Activated naive CD4-positive, alpha-beta T cell treated with anti-CD3 and anti-CD28 coated beads for 36 hours (primary cell): ENCODE measurements at places on chromosomes 11 and 22.

DNA sequence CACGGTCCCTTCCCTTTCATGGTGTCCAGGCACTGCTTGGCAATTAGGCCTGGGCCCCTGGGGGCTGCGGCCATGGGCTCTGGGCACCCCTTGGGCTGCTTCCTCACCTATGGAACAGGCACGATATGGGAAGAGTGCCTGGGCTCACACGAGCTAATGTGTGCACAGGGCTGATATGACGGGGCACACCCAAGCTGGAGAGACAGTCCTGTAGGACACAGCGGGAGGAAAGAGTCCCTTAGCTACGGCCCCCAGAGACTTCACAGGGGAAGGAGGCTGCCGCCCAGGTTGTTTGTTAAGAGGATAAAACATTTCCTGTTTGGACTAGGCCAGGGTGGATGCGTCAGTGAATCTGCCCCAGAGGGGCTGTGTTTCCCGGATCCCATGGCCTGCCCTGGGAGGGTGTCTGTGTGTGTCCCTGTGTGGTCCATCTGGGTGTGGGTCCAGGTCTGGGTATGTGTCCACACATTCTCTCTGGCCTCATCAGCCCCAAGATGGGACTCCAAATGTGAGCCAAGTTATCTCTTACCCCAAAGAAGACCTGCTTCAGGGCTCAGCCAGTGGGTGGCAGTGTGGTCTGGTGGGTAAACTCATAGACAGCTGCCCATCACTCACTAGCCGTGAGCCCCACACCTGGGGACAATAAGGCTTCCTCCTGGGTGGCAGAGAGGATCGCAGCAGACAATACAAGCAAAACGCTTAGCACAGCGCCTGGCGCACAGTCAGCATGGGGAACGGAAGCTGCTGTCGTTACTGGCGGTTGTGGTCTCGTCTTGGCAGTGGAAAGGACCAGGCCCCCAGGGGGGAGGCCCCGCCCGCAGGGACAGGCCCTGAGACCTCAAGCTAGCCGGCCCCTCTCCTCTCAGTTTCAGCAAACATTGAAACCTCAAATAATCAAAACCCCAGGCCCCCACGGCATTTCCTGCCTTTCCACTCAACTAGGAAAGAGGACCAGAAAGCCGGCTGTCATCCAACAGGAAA lies 3.2 kb upstream of the EMID1 start:
- DNase-seq: peak; percentile 65

DNA sequence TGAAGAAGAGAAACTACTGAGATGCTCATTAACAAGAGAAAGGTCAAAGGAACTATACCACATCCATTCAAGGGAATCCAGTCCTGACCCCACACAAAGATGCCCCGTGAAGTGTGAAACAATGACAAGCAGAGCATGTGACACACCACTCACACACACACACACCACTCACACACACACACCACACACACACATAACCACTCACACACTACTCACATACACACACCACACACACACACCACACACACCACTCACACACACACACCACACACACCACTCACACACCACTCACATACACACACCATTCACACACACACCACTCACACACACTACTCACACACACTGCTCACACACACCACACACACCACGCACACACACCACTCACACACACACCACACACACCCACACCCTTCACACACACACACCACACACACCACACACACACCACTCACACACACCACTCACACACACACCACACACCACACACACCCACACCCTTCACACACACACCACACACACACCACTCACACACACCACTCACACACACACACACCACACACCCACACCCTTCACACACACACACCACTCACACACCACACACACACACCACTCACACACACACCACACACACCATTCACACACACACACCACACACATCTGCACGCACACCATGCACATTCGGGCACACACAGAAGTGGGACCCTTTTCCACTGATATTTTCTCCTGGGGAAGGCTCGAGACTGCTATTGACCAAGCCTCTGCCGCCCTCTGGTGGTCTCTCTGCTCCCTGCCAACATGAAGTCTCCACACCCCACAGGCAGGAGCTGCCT lies 32.0 kb upstream of the COMT start:
- peak; percentile 93 for DNase-seq

DNA sequence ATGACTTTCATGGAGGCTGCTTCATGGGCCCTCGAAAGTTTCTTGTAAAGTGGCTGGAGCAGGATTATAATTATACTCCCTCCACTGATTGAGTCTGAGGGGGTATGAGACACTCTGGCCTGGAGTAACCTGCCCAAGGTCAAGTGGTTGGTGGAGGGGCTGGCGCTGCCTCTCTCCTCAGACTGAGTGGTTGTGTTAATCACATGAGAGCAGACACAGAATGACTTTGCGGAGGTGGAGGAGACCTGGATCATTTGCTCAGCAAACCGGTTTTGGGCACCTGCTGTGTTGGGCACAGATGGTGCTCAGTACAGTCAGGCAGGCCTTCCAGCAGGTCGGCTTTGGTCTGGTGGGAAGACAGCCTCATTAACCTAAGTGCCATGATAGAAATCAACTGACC lies 11.8 kb downstream of the BCR start:
- no peak for DNase-seq

DNA sequence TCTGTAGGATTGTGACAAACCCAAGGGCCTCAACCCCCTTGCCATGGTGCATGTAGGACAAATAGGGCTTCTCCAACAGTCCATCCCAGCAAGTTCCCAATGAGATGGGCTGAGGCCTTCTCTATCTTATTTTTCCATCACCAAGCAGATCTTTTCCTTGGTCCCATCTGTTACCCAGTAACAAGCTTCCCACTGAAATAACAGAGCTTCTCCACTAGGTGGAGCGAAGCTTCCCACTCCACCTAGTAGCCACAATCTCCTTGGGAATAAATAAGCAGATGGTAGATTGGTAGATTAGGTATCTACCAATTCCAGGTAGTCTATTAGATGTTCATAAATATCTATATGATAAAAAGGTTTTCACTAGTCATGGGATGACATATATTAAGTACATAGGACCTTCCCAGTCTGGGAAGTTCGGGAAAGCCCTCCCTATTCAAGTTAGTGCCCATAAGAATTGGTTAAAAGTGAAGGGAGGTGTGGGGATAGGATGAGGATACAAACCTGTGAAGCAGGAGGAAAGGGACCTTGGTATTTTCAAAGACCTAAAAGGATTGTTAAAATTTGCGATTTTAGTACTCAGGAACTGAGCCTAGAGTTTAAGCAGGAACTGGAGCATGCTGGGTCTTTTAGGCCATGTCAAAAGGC lies 5.9 kb upstream of the OR52L1 start:
- no peak for DNase-seq

GRCh38 chr11:62143727-62144126 lies 19.9 kb downstream of the INCENP start:
- DNase-seq: no peak

- no peak for DNase-seq
These were observed 35.5 kb downstream of the CDPF1 start for GRCh38 chr22:46214616-46215015.

DNA sequence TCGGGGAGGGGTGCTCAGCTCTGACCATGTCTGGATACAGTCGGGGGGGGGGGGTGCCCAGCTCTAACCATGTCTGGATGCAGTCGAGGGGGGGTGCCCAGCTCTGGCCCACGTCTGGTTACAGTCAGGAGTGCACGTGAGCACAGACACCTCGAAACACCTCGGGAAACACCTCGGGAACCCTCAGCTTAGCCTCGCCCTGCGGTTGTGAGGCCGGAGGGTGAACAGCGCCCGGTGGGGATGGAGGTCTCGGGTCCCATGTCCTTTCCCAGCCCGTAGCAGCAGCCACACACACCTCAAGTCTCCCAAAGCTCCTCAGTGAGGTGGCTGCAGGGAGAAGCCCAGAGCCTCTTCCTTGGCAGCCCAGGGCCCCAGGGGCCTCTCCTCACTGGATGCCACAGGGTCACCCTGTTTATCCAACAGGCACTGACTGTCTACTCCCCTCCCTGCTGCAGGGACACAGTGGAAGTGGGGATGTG lies 2.1 kb downstream of the SIGIRR start:
- DNase-seq: no peak

DNA sequence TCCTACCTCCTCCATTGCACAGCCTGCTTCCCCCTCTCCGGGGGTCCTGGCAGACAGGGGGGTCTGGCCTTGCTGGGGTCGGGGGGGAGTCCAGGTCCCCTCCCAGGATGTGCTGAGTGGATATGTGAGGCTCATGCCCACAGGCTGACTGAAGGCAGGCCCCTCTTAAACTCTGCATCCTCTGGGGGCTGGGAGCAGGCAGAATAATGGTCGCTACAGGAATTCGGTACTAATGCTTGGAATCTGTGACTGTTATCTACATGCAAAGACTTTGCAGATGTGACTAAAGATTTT lies 1.6 kb upstream of the SUN2 start:
- DNase-seq: no peak

DNA sequence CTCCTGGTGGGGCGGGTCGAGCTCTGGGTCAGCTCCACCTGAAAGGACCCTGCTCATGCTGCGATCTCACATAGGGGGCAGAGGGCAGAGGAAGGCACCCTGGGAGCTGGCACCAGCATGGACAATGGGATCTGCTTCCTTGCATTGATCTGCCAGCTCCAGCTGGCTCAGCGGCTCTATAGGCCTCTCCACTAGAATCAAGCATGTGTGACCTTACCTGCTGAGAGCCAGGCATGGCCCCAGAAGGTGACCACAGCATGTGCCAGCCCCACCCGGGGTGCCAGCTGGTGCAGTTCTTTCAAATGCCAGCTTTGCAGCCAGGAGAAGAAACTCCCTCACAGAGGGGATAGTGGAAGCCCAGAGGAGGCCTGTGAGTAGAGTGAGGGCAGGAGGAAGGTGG lies 22.0 kb upstream of the KLHL35 start:
- DNase-seq: no peak

DNA sequence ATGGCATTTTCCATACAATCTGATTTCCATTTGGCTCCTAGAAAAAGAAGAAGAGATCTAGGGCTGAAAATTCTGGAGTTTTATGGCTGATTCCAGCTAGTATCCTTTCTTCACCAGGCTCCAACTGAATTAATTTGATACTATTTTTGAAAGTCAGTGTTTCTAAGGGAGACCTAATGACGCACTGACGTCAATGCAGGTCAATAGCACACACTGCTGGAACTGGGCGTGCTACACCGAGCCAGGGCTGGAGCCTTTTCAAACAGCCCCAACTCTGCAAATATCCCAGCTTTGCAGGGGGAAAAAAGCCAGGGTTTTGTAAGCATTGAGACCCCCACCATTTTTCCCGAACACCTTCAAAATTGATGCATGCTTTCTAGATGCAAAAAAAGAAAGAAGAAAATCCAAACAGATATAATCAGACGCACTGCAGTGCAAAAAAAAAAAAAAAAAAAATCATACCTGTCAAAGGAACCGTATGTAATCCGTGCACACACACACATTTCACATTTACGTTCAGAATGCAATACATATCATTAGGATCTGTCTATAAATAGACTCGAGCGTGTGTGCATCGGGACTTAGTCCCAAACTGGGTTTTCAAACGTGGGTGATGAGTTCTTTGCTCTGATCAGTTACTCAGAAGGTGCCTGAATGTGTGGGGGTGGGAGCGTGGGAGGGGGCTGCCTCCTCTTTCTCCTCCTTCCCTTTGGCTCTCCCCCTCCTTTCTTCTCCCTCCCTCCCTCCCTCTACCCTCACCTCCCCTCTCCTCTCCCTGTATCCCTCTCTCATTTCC lies 124.5 kb upstream of the HSD17B12 start:
- no peak for DNase-seq

DNA sequence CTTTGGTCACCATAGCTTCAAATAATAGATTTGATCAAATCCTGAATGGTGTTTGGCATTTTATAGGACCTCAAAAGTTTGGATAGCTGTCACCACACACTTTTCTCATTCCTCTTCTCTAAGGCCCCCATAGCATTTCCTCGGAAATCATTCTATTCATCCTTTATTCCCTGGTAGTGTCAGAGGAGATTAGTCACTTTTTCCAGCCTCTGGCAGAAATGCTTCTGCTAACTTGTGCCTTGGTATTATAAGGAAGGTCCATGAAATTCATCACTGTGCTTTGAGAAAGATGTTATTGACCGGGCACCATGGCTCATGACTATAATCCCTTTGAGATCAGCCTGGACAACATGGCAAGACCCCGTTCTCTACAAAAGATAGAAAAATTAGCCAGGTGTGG lies 19.7 kb upstream of the NUP160 start:
- DNase-seq: no peak

DNA sequence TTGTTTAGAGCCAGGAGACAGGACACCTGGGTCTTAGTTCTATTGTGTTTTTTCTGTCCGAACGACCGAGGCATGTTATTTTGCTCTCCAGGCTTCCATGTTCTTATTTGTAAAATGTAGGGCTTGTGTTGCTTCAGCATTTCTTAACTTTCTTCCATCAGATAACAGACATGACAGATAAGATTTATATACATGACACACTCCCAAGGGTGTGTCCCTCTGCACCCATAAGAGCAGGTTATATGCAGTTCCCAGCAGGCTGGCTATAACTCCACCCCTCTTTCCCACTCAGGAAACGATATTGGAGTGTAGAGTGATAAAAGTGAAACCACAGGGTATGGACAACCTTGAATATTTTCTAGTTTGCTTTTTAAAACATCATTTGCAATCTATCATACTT lies 65.8 kb downstream of the APIP start:
- no peak for DNase-seq

DNA sequence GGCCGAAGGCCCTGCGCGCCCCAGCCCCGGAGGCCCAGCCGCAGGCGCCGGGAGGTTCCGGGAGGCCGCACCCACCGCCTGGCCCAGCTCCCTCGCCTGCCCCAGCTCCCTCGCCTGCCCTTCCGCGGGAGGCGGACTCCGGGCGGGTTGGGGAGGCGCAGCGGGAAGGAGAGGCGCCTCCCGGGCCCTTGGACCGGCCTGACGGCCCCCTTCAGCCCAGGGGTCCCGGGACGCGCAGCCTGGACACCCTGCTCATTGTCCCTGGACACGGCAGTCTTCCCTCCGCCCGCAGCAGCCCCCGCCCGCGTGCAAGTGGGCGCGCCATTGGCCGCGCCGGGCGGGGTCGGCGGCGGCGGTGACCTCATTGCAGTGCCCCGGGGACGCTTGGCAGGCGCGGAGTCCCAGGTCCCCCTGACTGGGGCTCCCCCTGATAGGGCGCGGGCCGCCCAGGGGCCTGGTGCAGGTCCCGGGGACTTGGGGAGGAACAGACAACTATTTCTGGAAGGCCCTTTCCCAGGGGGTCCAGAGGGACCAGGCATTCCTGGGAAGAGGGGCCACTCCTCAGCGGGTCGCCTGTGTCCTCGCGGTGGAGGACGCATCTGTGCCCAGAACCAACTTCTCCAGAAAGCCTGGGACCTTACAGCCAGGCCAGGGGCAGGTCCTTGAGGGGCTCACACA lies 501 bp downstream of the CD151 start:
- DNase-seq: peak; percentile 40

- DNase-seq: no peak
These were observed 90.9 kb downstream of the LDLRAD3 start for GRCh38 chr11:36034551-36035331.

GRCh38 chr11:7964261-7964660 lies 986 bp downstream of the NLRP10 start:
- DNase-seq: no peak
